ENCODE measurements at places on chromosomes 2 and 18. TPM values are rescaled to one million over a fixed set of nuclear protein-coding genes. Genes with fewer than 3 reads are reported as not detected.

The TRIB2 gene
- 145 TPM for total RNA-seq

GRCh38 chr2:30031184-30031583, 109.8 kb upstream of the ALK start:
- no peak for DNase-seq

GRCh38 chr2:168149150-168149974, 98.0 kb downstream of the STK39 start:
- DNase-seq, result no peak

The FEV gene
- total RNA-seq, result not detected

GRCh38 chr2:194105358-194105757, 1551.7 kb upstream of the SLC39A10 start:
- DNase-seq, result no peak

- DNase-seq, result no peak
Observed at GRCh38 chr2:150090031-150090430, 397.4 kb downstream of the RND3 start.

DNA sequence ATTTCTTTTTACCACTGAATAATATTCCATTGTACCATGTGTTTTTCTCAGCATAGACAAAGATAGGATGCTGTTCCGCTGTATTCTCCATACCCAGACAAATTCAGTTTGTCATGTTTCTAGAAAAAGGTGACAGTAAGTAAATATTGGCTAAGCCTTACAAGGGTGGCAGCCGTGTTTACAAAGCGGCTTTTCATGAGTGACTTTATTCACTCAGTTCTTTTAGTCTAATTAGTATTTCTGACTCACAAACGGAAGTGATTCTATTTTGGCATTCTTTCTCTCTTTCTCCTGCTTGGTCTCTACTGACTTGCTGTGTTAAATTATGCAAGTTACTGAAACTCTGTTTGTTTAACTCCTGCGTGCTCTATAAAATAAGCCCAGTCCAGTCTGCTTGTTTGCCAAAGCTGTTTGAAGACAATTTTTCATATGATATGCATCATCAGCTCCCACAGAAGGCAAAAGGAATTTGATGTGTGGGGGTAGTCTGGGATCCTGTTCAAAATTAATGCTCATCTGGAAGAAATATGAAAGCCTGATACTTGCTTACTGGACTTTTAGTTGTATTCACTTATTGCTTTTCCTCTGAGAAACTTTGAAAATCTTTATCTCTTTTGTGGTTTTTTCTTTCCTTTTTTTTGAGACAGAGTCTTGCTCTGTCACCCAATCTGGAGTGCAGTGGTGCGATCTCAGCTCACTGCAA, 2.3 kb upstream of the PLEKHH2 start:
- peak; percentile 74 for DNase-seq

DNA sequence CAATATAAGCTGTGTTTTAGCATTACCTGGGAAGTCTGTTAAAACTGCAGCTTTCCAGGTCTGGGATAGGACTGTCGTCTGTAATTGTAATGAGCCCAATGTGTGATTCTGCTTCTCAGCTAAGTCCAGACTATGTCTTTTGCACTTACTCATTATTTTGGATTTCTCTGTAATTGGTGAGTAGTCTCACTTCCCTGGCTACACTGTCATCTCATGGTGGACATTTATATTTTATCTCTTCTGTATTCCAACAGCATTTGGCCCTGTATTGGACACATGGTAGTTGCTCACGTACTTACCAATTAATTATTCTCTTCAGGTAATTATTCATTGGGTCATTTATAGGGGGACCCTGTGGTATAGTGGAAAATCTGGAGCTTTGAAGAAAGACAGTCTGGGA, 28.0 kb downstream of the LHCGR start:
- DNase-seq, result peak; percentile 48

- DNase-seq, result peak; percentile 35
Observed at GRCh38 chr2:102166189-102166845, 20.5 kb upstream of the IL1RL2 start.

DNA sequence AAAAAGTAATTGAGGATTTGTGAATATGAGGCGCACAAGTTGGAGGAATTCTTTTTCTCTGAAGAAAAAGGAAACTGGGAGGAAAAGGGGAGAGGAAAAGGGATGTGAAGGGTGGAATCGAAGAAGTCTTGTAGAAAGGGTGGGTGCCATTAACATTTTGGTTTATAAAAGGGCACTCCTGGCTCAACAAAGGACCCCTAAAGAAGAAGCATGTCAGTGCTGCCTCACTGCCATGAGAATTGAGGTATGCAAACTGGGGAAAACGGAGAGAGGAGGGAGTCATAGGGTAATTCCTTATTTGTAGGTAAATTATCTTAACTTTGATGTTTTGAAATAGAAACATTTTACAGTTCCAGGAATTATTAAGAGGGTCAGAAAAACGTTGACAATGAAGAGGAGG, 207.2 kb downstream of the NAPG start:
- DNase-seq, result no peak

GRCh38 chr2:66201242-66201641, 233.7 kb upstream of the MEIS1 start:
- no peak for DNase-seq

GRCh38 chr18:51425475-51425874, 228.0 kb upstream of the MEX3C start:
- no peak for DNase-seq

The WNT10A gene
- 0.11 TPM for total RNA-seq

DNA sequence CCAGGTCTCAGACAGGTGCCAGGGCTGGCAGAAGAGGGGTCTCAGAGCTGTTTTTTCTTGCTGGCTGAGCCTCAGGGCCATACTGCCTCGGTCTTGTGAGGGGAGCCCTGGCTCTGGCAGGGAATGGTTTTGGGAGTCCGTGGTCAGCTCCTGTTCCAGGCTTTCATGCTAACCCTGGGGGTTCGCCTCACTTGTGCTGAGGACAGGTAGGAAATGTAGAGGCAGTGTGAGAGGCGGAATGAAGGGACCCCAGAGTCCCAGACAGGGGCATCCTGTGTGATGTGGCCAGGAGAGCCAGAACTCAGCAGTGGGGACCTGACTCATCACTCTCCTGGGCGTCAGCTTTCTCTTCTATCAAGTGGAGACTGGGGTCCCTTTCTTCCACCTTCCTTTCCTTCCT, 5.7 kb upstream of the CELF4 start:
- no peak for DNase-seq

The DSG1 gene
- not detected for total RNA-seq

DNA sequence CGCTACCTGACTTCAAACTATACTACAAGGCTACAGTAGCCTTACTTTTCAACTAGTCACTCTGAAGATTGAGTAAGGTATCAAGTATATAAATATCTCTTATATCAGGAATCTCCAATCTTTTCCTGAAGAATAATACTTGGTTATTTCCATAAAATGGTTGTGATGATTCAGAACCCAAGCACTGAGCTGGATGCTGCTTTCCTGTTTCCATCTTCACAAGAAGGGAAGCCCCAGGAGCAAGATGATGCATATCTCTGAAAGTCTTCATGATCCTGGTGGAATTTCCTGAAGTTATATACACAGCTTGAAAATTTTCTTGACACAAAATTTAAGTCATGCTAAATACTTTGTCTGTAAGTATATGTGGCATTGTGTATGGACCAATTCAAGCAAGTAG, 243.9 kb upstream of the TANK start:
- DNase-seq, result no peak

GRCh38 chr2:196286821-196287220, 115.4 kb upstream of the STK17B start:
- DNase-seq, result no peak

DNA sequence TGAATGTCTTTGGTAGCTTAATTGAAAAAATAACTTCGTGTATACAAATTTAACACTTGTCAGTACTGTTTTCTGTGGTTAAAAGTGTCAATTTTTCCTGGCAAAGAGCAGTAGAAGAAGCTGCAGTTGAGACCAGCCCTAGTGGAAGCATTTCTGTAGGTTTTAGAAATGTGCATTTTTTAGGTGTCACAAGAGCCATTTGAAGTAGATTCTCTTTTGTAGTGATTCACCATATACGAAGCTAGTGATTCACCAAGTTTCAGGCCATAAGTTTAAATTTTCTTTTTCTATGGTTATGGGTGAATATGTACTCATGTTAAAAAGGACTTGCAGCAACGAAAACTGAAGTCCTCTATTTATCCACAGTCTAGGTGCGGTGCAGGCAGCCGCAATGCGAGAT, 4.2 kb downstream of the NABP1 start:
- no peak for DNase-seq

GRCh38 chr2:143842836-143843235, 677.1 kb downstream of the ZEB2 start:
- DNase-seq, result no peak

DNA sequence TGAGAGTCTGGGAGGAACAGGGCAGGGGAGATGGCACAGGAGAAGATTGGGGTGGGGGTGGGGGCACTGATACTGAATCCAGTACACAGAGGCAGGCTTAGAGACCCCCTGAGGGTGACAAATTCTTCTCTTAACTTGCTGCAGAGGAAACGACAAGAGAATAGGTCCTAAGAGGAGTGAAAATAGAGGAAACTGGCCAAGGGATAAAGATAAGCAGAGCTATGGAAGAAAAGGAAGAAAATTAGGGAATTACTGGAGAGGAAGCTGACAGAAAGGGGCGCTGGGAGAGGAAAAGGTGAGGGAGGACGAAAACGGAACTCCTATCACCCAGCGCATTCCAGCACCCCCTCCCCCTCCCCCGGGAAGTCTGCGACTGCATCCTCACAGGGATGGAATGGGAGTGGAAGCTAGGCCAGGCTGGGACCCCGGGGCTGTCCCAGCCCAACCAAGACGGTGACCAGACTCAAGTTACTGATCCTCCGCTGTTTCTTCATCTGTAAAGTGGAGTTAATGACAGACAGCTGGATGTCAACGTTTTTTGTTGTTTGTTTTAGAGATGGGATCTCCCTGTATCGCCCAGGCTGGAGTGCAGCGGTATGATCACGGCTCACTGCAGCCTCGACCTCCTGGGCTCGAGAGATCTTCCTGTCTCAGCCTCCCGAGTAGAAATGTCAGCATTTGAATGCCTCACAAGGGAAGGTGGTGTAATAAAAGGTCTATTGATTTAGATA, 2.6 kb upstream of the EMX1 start:
- no peak for DNase-seq

The GPAT2 gene
- total RNA-seq, result not detected

The UGT1A10 gene
- total RNA-seq, result not detected
